HT-29 (cell line): ENCODE measurements at places on chromosomes 7 and 10.
A peak's percentile ranks its signal among the peaks of the same experiment; 100 is the strongest.

GRCh38 chr7:4861227-4861626 lies 603 bp downstream of the PAPOLB start:
- no peak for DNase-seq

- no peak for DNase-seq
Observed at GRCh38 chr7:96786261-96786997, 76.8 kb upstream of the SEM1 start.

DNA sequence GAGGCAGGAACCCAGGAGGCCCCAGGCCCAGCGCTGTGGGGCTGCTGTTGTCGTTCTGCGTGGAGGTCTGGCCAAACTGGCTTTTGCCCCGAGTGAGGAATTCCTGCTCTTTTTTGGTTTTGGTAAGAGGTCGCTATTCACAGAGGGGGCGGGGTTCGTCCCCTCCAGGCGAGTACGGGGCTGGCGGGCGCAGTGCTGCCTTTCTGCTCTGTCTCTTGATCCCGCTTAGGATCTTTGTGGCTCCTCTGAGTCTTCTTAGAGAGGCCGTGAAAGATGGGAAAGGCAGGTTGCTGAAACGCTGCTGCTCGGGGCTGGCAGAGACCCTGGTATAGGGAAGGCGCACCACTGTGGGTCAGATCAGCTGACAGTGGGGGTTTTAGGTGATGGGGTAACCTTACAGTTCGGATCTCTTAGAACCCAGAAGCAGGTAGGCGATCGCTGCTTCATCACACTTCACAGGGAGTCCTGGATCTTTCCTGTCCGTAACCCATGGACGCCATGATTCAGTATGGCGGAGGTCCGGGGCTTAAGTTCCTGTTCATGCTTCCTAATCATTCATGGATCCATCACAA lies 136.7 kb downstream of the KIF20B start:
- no peak for DNase-seq

DNA sequence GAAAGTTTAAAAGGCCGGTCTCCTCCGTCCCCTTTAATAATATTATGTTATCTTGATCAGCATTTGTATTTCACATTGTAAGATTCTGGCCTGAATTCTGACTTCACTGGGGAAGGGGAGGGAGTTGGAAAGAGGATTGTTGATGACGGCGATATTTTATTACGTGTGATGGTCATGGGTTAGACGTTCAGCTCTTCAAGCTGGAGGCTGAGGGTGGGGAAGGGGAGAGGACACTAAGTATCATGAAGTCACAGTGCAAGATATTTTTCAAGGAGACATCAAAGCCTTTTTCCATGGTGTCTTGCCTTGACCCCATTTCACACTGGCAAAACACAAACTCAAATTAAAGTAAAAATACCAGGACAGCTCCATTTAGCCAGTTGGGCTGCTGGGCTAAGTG lies 126.7 kb downstream of the WDR11 start:
- no peak for DNase-seq

DNA sequence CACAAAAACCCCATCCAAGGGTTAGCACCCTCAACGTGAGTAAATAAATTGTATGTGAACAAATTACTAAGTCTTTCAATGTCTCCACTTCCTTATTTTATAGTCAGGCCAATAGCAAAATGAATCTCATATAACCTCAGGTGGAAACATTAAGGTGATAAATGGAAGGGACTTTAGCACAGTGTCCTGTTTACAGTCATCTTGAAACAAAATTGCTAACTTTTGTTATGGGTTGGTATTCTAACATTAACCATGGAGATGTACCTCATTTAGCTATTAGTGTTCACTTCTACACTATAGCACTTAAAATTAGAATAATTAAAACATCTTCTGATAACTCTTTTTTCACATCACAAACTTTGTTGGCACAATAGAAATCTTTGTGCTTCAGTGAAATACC lies 255.8 kb upstream of the CNTNAP2 start:
- no peak for DNase-seq

DNA sequence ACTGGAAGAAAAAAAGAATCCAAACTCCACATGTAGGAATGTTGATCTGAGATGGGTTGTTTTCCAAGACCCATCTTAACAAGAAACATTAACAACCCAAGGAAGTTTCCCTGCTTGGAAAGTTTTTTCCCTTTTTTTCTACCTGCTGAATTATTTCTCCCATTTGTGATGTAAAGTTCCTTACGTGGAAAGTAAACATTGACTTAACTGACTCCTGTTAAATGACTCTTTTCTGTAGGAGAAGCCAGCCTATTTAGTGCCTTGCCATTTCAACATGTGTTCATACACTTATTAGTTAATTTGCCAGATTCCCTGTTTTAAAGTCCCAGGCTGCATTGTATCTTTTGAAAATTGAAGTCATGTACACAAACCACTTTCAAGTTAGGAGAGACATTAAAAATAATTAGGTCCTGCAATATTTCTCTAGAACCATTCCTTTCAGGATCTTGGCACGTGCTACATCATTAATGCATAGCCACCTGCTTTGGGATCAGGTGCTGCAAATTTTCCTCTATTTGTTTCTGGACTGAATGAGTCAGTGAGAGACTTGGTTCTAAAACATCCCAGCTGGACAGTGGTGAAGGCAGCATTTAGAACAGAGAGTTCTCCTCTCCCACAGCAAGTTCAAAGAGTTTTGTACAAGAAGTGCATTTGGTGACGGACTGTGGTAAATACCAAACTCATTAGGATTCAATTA lies 698.5 kb downstream of the SUGCT start:
- no peak for DNase-seq

DNA sequence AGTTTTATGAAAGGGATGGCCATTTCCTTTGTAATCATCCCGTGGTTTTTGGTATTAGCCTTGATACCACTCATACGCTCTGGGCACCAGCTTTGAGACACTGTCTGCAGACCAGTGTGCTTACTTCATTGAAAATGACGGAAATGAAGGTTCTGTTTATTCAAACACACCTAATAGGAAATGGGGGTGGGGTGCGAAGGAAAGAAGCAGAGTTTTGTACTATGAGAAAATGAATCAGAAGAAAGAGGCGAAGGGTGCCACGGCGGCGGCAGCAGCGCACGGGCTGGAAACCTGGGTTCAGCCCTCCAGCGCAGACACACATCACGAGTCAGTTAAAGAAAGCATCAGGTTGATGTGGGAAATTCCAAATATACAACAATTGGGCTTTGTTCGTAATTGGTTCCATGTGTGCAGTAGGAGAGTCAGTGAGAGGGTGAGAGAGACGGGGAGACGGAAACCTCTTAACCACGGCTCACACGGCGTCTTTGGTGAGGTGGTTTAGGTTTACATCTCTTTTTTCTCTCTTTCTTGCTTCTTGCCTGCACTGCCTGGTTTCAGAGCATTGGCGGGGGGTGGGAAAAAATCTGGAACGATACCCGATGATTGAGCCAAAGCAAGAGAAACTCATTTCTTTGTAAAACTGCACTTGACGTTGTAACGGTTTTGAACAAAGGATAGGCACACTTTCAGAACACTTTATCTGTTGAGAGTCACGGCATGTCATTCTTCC lies 321.2 kb downstream of the FRMD4A start:
- no peak for DNase-seq

- peak; percentile 55 for DNase-seq
Observed at GRCh38 chr10:72243822-72244437, 27.9 kb upstream of the ASCC1 start.

DNA sequence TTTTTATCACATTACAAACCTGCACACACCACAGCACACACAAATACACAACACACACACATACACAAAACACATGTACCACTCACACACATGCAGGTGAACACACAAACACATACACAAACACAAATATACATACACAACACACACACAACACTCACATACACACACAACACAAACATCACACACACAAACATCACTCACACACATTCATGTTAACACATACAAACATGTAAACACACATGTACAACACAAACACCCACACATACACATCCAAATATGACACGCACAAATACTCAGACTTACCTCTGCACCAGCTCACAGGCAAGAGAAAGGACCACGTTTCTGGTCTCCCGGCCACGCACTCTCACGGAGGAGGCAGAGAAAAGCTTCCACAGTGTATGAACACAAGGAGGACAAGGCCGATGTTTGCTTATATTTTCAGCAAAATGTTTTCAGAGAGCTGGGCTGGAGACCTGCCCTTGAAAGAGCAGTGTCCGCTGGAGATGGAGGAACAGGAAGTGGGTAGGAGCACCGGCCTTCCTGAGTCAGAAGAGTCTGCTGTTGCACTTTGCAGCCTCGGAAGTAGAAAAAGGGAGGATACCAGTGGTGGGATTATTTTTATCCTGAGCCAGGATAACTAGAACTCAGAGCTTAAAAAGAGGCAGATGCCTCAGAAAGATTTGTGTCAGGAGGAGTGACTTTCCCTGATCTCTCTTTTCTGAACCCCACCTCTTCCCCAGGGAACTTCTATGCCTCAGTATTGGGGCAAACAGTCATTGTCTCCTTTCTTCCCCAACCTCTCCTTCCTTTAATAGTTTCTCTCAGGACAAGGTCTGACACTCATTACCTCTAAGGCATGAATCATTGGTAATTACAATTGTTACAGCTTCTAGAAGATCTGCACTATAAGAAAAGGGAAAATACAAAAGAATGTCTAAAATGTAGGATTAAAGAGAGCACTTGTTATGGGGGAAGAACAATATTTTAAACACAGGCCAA lies at the start of gene GIMAP6:
GIMAP6 (minus strand) TSS at position 520 of the 999 bp plus-strand sequence. CDS start 2,243 bp downstream, outside the sequence.
- no peak for DNase-seq

- DNase-seq, result no peak
Observed at GRCh38 chr10:72086466-72087391, 1.6 kb downstream of the SPOCK2 start.

- DNase-seq, result peak; percentile 30
Observed at GRCh38 chr7:135232720-135233119, 918 bp upstream of the STRA8 start.

- DNase-seq, result peak; percentile 45
Observed at GRCh38 chr10:24513155-24513554, 210.5 kb downstream of the ARHGAP21 start.

DNA sequence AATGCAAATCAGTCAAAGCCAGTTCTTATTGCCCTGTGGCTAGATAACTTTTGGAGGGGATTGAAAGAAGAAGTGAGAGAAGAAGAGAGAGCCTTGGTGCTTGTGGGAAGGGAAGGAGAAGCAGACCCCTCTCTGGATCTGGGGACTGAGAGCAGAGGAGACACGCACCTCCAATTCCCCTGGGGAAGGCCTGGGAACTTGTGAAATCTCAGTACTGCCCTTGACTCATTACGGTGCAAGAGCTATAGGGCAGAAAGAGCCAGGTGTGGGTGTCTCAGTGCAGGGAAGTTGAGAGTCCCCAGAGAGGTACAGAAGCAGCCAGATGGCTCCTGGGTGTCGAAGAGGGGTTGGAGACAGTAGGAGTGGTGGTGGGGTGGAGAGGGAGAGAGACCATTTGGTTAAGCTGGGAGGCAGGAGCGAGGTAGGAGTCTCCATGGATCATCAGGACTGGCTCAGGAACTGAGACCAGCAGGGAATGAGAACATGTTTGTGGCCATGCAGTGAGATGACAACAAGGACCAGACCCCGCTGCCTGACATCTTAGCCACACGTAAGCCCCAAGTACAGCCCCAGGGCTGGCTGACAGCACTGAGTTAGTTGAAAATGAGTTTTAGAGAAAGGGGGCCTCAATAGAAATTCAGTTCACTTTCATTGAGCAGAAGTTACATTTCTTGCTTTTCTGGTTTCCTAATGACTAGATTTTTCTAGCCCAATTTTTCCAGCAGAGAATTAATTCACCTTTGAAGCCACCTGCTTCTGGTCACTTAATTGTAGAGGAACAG lies 238.2 kb downstream of the BUB3 start:
- DNase-seq, result no peak

- peak; percentile 57 for DNase-seq
Observed at GRCh38 chr7:153190452-153190851, 430.9 kb downstream of the ACTR3B start.

- DNase-seq, result no peak
Observed at GRCh38 chr10:112991888-112992491, 41.9 kb downstream of the TCF7L2 start.

GRCh38 chr7:87561702-87562101 lies 39.0 kb downstream of the ABCB1 start:
- no peak for DNase-seq

- DNase-seq, result no peak
Observed at GRCh38 chr7:25158966-25159365, 33.9 kb upstream of the CYCS start.

- DNase-seq, result no peak
Observed at GRCh38 chr7:123096434-123096833, 100.9 kb upstream of the TAS2R16 start.

DNA sequence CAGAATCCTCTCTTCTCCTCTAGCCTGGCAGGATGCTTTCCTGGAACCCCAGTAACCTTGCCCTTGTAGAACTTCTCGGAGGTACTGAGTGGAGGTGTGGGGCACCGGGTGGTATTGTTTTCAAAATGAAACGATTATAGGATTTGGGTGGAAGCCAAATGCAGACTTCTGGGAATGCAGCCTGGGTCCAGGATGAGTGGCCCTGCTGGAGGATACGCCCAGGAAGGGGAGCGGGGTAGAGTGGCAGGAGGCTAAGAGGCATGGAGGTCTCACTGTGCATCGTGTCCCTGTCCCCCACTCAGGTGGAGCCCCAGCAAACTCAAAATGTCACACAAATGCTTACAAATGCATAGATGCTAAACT lies 109.1 kb upstream of the PPIF start:
- DNase-seq, result no peak

DNA sequence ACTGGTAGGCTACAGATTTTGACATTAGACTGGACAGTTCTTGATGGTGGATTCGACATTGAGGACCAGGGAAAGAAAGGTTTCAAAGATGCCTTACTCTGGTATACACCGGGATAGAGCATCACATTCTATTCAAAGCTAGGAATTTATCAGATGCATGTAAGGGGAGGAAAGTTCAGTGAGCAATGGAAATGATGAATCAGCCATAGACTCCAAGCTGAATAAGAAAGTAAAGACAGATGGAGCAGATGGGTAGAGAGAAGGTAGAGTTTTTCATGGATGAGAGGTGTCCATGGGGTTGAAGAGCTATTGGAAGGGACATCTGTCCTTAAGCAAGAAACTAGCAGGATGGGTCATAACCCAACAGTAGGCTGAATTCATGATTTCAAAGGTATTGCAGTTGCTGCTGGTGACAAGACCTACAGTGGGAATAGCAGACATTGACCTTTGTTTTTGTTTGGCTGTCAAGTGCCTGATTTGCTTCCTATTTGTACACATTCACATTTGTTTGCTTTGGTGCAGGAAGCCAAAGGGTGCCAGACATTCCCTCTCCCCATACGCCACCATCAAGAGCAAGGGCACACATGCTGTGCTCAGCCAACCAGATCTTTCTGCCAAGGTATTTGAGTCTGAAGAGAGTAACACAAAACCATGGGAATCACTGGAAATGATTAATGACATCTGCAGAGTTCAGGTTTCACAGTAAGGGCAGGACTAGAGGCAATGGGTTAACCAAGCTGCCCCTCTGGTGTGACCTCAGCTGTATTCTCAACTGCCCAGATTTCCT lies 8.6 kb upstream of the CACUL1 start:
- no peak for DNase-seq

GRCh38 chr10:112307358-112308124 lies 24.3 kb downstream of the TECTB start:
- DNase-seq, result peak; percentile 62

DNA sequence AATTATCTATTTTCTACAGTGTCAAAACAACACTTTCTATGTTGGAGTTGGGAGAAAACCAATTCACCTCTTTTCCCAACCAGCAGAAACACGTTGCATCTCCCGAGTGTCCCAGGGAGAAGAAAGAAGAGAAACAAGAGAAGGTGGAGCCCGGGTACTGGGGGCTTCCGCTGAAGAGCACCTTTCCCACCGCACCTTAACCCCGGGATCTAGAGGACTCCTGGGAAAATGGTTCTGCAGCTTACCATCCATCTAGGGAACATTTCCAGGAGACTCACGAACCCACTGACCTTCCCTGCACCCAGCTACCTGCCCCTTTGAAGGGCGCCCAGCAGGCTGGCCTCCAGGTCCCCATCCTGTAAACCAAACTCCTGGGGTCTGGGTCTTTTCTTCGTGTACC lies 346.8 kb downstream of the TCERG1L start:
- DNase-seq, result no peak
